SW 1271 (cell line): ENCODE measurements at places on chromosomes 6 and 20.

GRCh38 chr6:138517635-138518034 is 18.3 kb upstream of the NHSL1 start:
- DNase-seq: peak; percentile 18

DNA sequence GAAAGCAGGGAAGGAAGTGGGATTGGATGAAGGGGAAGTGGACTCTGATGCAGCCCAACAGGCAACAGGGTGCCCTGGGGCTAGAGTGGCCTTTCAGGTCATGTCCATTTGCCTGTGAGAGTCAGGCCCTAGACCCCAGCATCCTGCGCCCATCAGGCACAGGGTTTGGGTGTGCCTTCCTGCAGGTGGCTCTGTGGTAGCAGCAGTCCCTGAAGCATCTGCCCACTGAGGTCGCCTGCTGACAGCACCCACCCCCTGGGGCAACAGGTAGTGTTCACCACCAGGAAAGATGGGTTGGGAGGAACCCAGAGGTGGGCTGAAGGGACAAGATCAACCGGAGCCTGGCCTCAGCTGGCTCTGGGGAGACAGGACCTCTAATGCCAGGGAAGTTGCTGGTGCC is 3.6 kb downstream of the PACSIN1 start:
- DNase-seq: no peak

GRCh38 chr6:165858586-165858985 is 195.5 kb upstream of the PDE10A start:
- no peak for DNase-seq

DNA sequence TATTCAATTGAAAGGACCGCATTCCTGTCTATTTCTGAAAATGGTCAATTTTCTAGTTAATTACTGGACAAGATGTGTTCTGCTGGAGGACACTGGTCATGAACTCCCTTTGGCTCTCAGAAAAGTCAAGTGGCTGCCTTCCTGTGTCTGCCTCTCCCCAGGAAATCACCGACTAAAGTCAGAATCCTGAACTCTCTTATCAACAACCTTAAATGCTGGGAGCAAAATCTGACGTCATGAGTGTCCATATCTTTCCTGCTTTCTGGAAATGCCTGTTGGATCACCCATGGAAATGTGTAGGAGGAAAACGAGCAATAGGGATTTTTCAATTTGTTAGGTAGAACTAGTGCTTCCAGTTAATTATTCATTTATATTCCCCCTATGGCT is 53.5 kb upstream of the PLCB1 start:
- DNase-seq: no peak

- no peak for DNase-seq
Observed at GRCh38 chr20:32395066-32395465, 36.9 kb downstream of the ASXL1 start.

DNA sequence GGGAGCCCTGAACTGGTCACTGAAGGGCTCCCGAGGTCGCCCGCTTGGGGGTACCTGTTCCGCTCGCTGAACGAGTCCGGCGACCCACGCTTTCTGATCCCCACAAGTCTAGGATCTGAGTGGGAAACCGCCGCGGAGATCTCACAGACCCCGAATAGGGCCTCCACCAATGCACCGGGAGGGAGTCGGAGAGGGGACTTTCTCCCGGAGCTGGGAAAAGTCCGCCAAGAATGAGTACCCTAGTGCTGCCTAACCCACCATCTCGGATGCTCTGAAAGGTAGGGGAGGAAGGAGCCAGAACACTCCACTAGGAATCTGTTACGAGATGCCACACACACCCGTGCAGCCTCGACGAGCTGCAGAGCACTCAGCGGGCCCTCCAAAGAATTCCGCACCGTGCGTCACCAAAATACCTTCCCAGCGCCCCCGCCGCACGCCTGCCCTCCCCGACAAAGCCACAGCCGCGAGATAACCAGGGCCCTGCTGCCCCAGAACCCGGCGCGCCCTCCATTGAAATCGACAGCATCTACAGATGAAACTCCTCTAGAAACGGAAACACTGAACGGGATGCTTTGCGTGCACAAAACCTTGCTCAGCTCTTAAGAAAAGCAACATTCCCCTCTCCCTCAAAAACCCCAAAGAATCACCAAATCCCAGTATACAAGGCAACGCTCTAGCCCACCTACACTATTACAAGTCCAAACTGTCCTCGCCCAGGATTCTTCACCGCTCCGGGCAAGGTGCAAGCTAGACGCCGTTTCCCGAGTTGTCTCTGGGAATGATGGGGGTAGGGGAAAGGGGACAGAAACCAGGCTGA is 686 bp downstream of the COL12A1 start:
- peak; percentile 34 for DNase-seq

- peak; percentile 44 for DNase-seq
Observed at GRCh38 chr6:121849477-121849876, 414.0 kb downstream of the GJA1 start.

- no peak for DNase-seq
Observed at GRCh38 chr6:113763311-113763766, 93.8 kb upstream of the MARCKS start.

GRCh38 chr6:150301846-150302519 is 66.8 kb upstream of the IYD start:
- DNase-seq: peak; percentile 17

- no peak for DNase-seq
Observed at GRCh38 chr20:57664476-57664875, 44.2 kb upstream of the ZBP1 start.
